A549 treated with ZK216348 at 1 μM for 4 hours (cell line): ENCODE measurements at places on chromosomes 2 and 18. TPM values are rescaled to one million over a fixed set of nuclear protein-coding genes. Genes with fewer than 3 reads are reported as not detected.

CFAP221 gene
- total RNA-seq = 0.20 to 0.64 TPM (median 0.35 TPM) in 5 replicates

WNT6 gene
- 0.08 to 0.21 TPM (median 0.14 TPM) in 3 of 5 replicates, not detected in the others for total RNA-seq

IL36G gene
- not detected in 5 replicates for total RNA-seq

PROC gene
- total RNA-seq = 2.9 to 6.0 TPM (median 4.3 TPM) in 5 replicates

DNER gene
- 7.1 to 12.4 TPM (median 9.0 TPM) in 5 replicates for total RNA-seq

EMILIN1 gene
- total RNA-seq = 0.34 to 0.64 TPM (median 0.43 TPM) in 5 replicates

CTAGE1 gene
- not detected in 5 replicates for total RNA-seq

RIT2 gene
- total RNA-seq = not detected in 5 replicates

LRRTM1 gene
- total RNA-seq = not detected in 5 replicates

ORMDL1 gene
- 34.8 to 47.9 TPM (median 44.7 TPM) in 5 replicates for total RNA-seq

KCNK3 gene
- total RNA-seq = 0.38 to 0.97 TPM (median 0.79 TPM) in 5 replicates

NT5DC4 gene
- total RNA-seq = not detected in 5 replicates

SERPINB8 gene
- 7.4 to 10.5 TPM (median 10.3 TPM) in 5 replicates for total RNA-seq

ANKRD30B gene
- not detected in 5 replicates for total RNA-seq

SERPINB10 gene
- total RNA-seq = not detected in 5 replicates

SGPP2 gene
- 0.24 to 0.46 TPM (median 0.38 TPM) in 5 replicates for total RNA-seq

PRR30 gene
- total RNA-seq = not detected in 5 replicates

GPR75 gene
- 1.5 to 2.3 TPM (median 1.9 TPM) in 5 replicates for total RNA-seq

DSG1 gene
- total RNA-seq = not detected in 5 replicates

CRYBA2 gene
- total RNA-seq = not detected in 5 replicates

C2orf15 gene
- 0.39 to 0.99 TPM (median 0.53 TPM) in 5 replicates for total RNA-seq

ARHGAP25 gene
- total RNA-seq = 0.14 to 0.39 TPM (median 0.29 TPM) in 4 of 5 replicates, not detected in the other

NCK2 gene
- 19.5 to 28.3 TPM (median 27.1 TPM) in 5 replicates for total RNA-seq

ANAPC1 gene
- 23.1 to 32.0 TPM (median 28.0 TPM) in 5 replicates for total RNA-seq

EPB41L3 gene
- 0.21 to 1.0 TPM (median 0.43 TPM) in 4 of 5 replicates, not detected in the other for total RNA-seq

ASIC4 gene
- 0.08 to 0.17 TPM (median 0.09 TPM) in 4 of 5 replicates, not detected in the other for total RNA-seq

CTLA4 gene
- not detected in 5 replicates for total RNA-seq

SCTR gene
- total RNA-seq = not detected in 5 replicates

DAPL1 gene
- not detected in 5 replicates for total RNA-seq

AOX1 gene
- total RNA-seq = 3.8 to 5.2 TPM (median 4.9 TPM) in 5 replicates

FIGN gene
- total RNA-seq = 1.3 to 3.3 TPM (median 2.1 TPM) in 5 replicates

NXPH2 gene
- total RNA-seq = not detected in 5 replicates

RNF103 gene
- total RNA-seq = 41.1 to 54.6 TPM (median 51.9 TPM) in 5 replicates

DCC gene
- not detected in 5 replicates for total RNA-seq

CTNNA2 gene
- total RNA-seq = 0.15 to 0.27 TPM (median 0.21 TPM) in 5 replicates

APCDD1 gene
- not detected in 5 replicates for total RNA-seq

RTP5 gene
- not detected in 5 replicates for total RNA-seq

ADRA2B gene
- total RNA-seq = 0.04 to 0.06 TPM in 2 of 5 replicates, not detected in the others

COL6A3 gene
- total RNA-seq = 0.12 to 0.24 TPM (median 0.15 TPM) in 5 replicates

CARF gene
- total RNA-seq = 1.2 to 1.9 TPM (median 1.4 TPM) in 5 replicates

SLC9A2 gene
- total RNA-seq = 2.5 to 3.6 TPM (median 3.0 TPM) in 5 replicates

LIPT1 gene
- 3.0 to 4.5 TPM (median 3.5 TPM) in 5 replicates for total RNA-seq

SLC4A5 gene
- 0.11 to 0.69 TPM (median 0.63 TPM) in 5 replicates for total RNA-seq

FBXO41 gene
- total RNA-seq = 3.9 to 6.6 TPM (median 6.2 TPM) in 5 replicates

TCF23 gene
- not detected in 5 replicates for total RNA-seq

RGPD3 gene
- total RNA-seq = 0.11 to 0.20 TPM (median 0.14 TPM) in 5 replicates

SP5 gene
- not detected in 5 replicates for total RNA-seq

DLGAP1 gene
- 0.05 to 0.12 TPM (median 0.10 TPM) in 3 of 5 replicates, not detected in the others for total RNA-seq

PSMA8 gene
- not detected in 5 replicates for total RNA-seq

SCG2 gene
- 0.86 to 1.3 TPM (median 1.2 TPM) in 5 replicates for total RNA-seq

EGR4 gene
- 0.09 to 0.43 TPM (median 0.20 TPM) in 5 replicates for total RNA-seq

CNDP1 gene
- total RNA-seq = not detected in 5 replicates

EVA1A gene
- 6.2 to 10.3 TPM (median 8.2 TPM) in 5 replicates for total RNA-seq

NBEAL1 gene
- 3.0 to 5.2 TPM (median 4.4 TPM) in 5 replicates for total RNA-seq

DTYMK gene
- total RNA-seq = 99.7 to 147 TPM (median 131 TPM) in 5 replicates

SPC25 gene
- total RNA-seq = 15.2 to 25.5 TPM (median 20.1 TPM) in 5 replicates
